Astrocyte of the spinal cord (primary cell): ENCODE measurements at places on chromosomes 5 and 9.

DNA sequence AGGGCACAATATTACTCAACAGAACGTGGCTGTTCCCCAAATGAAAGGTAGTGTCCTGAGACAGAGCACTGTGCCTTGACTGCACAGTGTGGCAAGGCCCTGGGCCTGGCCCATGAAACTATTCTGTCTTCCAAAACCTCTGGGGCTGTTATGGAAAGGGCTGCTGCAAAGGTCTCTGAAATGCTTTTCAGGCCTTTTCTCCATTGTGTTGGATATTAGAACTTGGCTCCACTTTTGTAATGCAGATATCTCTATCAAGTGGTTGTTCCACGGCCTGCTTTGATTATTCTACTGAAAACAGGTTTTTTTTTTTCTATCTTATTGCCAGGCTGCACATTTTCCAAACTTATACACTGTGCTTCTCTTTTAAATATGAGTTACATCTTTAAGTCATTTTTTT is 777.5 kb upstream of the TYRP1 start:
- no peak for DNase-seq

DNA sequence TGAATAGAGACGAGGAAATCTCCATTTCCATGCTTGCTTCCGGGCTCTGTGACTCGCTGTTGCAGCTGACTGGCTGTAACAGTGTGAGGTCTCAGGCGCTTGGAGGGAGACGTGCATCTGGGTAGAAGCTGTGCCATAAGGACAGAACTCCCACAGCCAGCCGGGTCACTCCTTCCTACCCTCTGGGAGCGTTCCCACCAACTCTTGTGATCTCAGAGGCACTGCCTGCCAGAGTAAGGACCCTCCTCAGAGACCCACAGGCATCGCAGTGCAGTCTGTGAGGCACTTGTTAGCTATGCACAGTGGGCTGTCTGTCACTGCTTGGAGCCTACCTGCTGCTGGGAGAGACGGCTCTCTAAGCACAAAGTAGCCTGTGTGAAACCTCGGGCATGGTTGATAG is 203.4 kb upstream of the SEMA6A start:
- peak; percentile 18 for DNase-seq

DNA sequence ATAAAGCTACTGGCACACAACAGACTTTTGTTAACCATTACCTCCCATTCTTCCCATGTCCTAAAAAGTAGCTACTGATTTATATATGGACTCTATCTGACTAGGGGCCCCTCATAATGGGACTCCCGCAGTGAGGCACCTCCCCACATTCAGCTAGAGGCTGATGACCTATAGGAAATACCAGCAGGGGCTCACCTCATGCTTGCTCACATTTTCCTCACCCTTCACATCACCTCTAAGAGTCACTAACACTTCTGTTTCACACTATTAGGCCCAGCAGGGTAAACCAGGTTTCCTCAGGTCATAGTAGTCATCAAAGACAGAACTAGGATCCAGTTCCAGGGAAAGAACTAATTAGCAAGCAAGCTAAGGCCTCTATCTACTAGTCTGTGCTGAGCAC is 60.7 kb downstream of the PRELID2 start:
- no peak for DNase-seq

- DNase-seq, result peak; percentile 21
Observed at GRCh38 chr5:41636605-41637004, 126.2 kb upstream of the PLCXD3 start.

- DNase-seq, result no peak
Observed at GRCh38 chr5:152285764-152286163, 119.3 kb downstream of the NMUR2 start.

DNA sequence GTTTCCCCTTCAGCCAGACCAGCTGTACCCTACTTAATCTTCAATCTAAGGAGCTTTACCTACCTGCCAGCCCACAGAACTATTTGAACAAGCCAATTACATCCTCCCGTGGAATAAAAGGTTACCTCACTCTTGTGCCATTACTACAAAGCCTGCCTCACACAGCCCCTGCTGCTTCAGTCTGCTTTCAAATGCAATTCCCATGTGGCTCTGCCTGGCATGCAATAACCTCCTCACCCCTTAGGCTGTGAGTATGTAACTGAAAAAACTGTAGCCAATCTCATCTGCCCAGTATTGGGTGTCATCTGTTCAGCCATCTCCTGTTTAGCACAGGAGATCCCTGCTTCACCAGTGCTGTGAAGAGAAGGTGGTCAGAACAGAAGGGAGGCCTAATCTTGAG is 6.1 kb upstream of the GCNT1 start:
- DNase-seq, result no peak
